ENCODE measurements at places on chromosomes 5 and 9.
A peak's percentile ranks its signal among the peaks of the same experiment; 100 is the strongest.

DNA sequence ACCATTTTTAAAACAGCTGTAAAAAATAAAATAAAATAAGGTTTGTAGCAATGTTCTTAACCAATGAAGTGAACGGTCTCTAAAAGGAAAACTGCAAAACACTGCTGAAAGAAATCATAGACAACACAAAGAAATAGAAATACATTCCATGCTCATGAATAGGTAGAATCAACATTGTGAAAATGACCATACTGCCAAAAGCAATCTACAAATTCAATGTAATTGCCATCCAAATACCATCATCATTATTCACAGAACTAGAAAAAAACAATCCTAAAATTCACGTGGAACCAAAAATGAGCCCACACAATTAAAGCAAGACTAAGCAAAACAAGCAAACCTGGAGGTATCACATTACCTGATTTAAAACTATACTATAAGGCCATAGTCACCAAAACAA is 67.6 kb upstream of the RGMB start:
- DNase-seq: peak; percentile 55

GRCh38 chr9:86577420-86578333 is 223.5 kb upstream of the TUT7 start:
- DNase-seq: no peak

DNA sequence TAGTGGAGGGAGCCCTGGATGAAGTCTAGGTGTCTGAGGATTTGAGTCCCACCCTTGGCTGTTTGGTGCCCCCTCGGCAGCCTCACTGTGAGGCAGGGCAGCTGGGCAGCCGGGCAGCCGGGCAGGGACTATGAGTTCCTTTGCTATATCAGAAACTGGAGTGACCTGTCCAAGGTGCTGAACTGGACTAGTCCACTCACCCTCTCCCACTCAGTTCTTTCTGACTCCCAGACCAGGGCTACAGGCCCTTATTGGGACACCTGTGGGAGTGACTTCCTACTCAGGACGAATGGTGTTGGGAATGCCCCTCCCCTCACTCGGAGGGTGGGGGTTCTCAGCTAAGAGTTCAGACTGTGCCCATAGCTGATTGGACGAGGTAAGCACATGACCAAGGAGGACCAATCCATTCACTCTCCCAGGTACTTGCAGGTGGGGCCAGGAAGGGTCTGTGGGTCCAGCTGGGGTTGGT is 34.1 kb upstream of the RAPGEF1 start:
- DNase-seq: peak; percentile 51

DNA sequence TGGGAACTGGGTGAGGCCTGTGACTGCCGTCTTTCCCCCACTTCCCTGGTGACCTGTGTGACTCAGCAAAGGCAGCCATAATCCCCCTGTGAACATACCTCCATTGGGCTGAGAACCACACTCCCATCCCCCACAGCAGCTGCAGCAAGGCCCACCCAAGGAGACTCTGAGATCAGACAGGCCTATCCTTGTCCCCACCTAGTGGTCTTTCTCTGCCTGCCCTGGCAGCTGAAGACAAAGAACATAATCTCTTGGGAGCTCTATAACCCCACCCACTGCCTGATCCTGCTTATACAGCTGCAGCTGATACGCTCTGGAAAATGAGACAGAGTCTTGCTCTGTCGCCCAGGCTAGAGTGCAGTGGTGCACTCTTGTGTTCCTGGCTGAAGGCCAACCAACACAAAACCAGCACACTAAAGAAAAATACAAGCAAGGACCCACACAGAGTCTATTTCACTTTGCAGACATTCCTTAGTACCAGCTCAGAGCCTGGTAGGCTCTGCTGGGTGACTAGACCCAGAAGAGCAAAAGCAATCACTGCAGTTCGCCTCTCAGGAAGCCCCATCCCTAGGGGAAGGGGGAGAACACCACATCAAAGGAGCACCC is 106.7 kb downstream of the MCTP1 start:
- no peak for DNase-seq

GRCh38 chr9:4796988-4797853 is 4.5 kb downstream of the RCL1 start:
- DNase-seq: peak; percentile 36

DNA sequence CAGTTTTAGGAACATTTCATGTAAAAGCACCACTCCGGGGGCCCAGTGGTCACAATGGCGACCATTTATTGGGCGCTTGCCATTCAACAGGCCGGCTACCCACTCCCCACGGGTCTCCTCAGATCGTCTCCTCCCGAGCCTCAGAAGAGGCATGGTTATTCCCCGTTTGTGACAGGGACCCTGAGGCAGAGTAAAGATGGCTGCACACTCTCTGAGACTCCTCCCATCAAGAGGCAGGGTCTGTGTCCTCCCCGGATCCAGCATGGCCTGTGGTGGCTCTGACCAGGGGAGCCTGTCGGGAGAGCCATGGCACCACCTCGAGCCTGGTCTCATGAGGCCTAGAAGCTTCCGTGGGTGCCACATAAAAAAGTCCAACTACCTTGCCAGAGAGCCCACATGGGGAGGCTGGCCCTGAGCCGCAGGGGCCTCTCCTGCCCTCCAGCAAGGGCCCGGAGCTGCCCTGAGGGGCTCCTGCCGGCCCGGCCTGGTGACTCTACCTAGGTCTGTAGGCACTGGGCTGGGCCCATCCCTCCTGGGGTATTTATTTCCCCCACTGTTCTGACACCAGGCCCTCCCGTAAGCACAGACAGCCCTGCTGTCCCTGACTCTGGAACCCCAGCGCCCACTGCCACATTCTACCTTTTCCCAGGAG is 90.8 kb downstream of the VAV2 start:
- no peak for DNase-seq

GRCh38 chr5:125595095-125595494 is 828.1 kb upstream of the GRAMD2B start:
- no peak for DNase-seq

DNA sequence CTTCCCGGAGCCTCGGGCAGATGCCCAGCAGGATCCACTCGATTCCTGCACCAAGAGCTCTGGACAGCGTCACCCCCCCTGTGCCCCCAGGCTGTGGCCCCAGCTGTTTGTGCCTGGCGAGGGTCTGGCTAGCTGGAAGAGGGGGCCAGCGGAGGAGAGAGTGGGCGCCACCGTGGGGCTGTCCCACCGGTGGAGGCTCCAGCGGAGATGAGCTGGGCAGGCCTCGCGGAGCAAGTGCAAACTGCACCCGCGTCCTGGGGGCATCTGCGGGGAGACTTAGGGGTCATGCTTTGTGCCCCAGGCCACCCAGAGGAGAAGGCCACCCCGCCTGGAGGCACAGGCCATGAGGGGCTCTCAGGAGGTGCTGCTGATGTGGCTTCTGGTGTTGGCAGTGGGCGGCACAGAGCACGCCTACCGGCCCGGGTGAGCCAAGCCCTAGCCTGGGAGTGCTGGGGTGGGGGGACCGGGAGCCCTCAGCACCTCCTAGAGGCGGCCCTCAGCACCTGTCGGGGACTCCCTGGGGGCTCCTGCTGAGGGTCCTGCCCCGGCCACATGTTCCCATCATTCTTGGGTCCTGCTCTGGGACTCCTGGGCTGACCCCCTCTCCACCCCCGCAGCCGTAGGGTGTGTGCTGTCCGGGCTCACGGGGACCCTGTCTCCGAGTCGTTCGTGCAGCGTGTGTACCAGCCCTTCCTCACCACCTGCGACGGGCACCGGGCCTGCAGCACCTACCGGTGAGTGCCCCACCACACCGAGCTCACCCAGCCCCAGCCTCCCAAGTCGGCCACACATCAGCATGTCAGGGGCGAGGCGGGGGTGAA is 5.4 kb downstream of the EGFL7 start:
- DNase-seq: no peak

DNA sequence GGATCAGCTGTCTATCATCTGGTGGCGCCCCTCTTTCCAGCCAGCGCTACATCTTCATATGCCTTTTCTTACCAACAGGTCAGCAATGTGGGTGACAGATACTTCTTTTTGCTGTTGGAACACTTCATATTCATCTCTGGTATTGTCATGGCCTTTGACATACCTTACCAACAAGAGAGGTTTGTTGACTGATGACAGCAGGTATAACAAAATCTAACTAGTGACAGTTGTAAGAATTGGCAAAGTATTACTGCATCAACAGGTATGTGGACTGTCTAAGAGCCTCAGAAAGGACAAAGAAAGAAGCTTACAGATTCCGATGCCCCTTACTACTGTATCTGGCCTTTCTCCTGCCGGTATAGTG is 29.9 kb upstream of the ZSWIM6 start:
- DNase-seq: no peak

DNA sequence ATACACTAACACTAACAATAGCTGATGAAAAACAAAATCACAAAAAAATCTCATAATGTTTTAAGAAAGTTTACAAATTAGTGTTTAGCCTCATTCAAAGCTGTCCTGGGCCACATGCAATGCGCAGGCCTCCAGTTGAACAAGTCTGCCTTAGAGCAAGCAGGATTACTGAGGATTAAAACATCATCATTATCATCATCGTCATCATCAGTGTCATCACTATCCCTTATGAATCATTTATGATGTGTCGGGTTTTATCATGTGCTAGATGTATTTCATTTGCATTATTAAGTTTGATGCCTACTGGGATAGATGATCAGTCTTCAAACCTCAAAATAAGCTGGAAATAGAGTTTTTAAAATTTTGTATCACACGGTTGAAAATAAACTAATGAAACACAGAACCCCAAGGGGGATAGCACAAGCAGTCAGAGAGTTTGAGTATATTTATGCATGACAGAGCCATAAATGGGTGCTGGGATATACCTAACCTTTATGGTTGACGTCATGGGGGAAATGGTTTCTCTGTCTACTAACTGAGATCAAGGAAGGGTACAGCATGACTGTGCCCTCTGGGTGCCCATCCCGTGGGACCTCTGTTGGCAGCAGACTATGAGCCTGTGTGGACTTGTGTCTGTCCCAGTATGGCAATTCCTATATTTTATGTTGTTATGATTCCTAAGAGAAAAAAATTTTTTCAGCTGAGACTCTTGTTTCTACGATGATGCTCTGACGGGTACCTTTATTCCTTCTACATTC is 150.3 kb upstream of the ADRA1B start:
- DNase-seq: peak; percentile 23

GRCh38 chr5:138103319-138103637 is 19.4 kb downstream of the WNT8A start:
- DNase-seq: no peak

- peak; percentile 22 for DNase-seq
These were observed 7.7 kb upstream of the PBX3 start for GRCh38 chr9:125739436-125739835.

- DNase-seq: no peak
These were observed 137.3 kb downstream of the FSTL4 start for GRCh38 chr5:133474851-133475590.

GRCh38 chr9:135329571-135330306 is 149.8 kb upstream of the PPP1R26 start:
- DNase-seq: no peak

DNA sequence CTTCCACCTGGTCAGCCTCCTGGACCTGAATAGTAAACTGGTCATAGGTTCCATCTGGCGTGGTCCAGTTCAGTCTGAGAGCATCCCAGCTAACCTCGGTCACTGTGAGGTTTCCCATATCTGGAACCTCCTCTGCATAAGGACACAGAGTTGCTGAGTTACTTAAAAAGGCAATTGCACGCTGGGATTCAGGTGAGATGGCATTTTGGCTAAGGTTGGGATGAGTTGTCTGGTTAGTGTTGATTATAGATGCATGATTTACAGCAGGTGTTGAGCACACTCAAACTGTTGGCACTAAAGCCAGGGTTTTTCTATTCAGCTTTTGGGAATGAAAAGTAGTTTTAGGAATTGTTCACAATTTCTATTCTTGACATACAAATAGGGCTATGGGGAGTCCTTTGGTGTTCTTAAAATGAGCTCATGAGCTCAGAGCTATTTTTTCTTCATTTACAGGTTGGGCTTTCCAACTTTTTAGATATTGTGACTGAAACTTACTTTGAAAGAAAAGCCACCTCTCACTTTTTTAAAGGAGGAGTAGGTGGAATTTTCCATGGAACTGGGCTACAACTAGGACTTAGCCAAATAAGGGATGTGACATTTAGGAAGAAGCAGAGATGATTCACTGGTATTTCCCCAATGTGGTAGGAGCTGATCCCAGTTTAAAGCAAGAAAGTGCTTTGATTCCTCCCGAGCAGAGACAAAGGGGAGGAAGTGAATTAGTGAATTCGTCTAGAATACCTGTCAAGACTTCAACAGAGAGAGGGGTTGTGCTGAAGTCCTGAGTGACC is 54.7 kb downstream of the TNC start:
- DNase-seq: peak; percentile 44

DNA sequence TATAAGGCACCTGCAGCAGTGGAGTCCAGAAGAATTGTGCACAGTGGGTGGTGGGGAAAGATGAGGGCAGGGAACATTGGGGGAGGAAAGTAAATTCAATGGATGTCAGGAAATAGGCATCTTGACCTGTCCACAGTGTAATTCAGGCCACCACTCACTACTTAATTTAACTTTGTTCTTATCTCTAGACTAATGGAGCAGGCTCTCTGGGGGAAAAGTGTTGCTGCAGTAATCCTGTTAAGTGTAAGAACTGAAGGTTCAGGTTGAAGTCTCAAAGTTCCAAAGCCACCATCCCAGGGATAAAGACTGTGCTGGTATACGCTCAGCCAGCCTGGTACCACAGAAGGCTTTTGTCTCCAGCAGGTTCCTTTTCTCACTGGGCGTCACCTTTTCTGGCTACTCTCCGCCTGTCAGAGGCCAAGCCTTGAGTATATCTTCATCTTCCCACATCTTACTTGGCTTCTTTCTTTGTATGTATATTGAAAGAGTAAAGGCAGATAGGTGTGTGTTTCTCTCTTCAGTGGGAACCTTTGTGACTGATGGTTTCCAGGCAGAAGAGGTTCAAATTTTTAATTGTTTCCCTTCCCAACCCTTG is 150.9 kb upstream of the DMRT1 start:
- no peak for DNase-seq

- no peak for DNase-seq
These were observed 222.8 kb downstream of the HSPA4 start for GRCh38 chr5:133274597-133274935.

DNA sequence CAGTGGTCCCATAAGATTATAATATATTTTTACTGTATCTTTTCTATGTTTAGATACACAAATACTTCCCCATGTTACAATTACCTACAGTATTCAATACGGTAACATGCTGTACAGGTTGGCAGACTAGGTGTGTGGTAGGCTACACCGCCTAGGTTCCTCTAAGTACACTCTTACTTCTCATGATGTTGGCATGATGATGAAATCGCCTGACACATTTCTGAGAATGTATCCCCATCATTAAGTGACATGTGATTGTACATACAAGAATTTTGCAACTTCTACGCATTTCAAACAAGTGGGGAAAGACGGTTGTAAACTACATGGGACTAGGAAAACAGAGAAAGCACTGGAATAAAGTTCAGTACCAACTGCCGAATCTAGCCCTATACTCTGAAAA is 53.3 kb downstream of the SETX start:
- no peak for DNase-seq

DNA sequence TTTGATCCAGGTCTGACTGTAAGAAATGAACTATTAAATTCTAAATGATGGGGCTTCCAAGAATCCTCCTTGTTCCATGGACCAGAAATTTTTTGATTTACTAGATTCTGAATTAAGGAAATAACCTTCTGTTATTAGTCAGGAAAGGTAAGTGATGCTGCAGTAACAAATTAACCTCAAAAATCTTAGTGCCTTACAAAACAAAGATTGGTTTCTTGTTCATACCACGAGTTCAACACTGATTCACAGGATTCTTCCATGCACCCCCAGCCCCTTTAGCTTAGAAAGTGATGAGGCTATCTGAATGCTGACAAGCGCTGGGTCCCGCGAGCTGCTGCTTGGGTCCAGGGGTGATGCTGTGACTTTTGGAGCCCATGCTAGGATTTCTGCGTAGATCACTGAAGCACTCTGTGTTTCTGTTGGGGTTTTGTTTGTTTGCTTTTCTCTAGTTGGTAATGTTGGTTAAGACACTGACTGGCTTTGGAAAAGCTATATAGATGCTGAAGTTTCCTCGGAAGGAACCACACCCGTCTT is 52.3 kb downstream of the COL15A1 start:
- DNase-seq: no peak
